ENCODE measurements at places on chromosomes 4 and X.
A peak's percentile ranks its signal among the peaks of the same experiment; 100 is the strongest.

- no peak for DNase-seq
Measured at GRCh38 chr4:47505666-47506065, 20.6 kb downstream of the ATP10D start.

DNA sequence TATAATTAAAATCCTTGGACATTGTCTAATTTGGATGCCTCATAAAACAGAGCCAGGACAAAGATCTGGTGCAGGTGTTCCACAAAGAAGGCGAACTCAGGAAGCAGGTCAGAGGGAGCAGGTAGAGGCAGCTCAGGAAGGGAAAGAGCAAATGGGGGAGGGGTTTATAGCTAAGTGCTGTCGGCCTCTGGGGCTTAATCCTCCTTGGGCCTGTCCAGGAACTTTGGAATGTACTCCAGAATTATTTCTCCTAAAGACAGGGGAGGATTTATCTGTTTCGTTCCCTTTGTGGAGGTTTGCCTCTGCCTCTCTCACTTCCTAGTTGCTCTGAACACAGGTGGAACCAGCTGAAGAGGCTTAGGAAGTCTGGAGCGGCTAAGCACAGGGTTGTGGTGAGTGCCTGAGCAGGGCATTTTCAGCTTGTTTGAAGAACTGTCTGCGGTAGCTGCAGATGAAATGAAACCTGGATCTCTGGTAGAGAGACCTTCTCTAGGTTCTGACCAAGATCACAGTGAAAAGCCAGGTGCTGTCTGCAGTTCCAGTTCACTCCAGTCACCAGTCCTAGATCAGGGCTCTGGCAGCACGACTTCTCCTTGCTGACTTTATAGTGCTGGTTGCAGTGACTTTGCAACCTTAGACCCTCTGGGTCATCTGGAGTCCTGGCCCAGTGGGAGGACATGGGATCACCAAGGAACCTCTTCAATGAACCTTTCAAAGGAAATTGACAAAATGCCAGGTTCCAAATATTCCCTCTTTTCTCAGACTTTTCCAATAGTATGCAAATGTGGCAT is 519.2 kb downstream of the PCDH10 start:
- DNase-seq, result no peak

GRCh38 chr4:7043284-7044136 is at the start of gene TADA2B:
TADA2B (plus strand) TSS chr4:7043372; CDS start chr4:7043580, 208 bp downstream.
- peak; percentile 84 for DNase-seq

DNA sequence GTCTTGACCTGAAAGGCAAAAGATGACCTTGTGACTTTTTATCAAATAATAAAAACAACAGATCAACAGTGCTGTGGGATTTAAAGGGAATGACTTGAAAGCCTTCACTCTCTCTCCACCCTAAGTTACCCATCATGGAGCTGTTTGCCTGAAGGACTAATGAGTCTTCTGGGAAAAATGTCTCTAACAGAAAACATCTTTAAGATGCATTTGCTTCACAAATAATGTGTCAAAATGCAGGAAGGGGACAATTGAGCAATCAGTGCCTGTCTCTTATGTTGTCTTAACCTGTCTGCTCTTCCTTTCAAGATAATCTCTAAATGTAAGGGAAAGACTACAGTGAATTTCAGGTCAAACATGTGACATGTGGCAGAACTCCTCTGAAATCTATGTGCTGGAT is 766.6 kb downstream of the PDHA2 start:
- no peak for DNase-seq

- DNase-seq, result no peak
Measured at GRCh38 chr4:106773076-106773905, 262.8 kb downstream of the DKK2 start.

- DNase-seq, result no peak
Measured at GRCh38 chr4:41156574-41156973, 57.8 kb downstream of the APBB2 start.

GRCh38 chr4:14396183-14396582 is 606.1 kb upstream of the CPEB2 start:
- DNase-seq, result no peak

GRCh38 chr4:74446193-74446868 is 1.4 kb downstream of the AREG start:
- DNase-seq, result no peak

DNA sequence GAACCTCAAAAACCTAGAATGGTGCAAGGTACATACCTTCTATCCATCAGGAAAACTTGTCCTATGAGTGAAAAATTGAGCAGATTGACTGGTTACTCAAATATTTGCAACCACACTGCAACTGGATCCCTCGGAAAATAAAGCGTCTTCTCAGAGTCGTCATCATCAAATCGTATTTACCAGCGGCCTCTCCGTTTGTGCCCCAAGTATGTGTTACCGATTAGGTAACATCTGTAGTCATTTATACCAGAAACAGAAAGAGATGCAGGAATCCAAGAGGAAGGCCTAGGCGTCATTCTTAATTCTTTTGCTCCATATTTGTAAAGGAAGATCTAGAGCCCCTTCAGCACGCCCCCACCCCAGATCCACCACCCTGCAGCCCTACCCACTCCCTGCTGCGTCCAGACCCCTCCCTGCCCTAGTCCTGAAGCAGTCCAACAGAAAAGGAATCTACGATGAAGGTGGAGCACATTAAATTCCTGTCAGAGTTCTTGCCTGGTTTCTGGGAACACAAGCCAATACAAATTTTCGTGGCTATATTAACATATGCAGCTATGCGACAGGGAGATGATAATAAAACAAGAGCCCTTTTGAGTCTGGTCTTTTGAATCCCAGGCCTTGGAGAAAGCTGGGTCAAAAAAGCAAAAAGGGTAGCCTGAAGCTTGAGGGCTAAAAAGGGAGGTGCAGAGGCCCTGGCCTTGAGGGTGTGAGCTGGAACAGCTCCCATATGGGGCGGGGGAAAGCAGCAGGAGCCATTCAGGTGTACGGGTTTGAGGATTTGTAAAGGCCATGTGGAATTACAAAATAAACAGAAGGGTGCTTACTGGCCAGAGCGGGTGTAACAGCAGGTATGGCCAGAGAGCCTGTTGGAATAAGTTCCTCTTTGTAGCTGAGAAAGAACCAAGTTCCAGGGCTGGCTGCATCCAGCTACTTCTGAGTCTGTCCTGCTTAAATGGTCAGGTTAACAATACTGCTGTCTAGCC is 77.0 kb downstream of the ZNF827 start:
- DNase-seq, result no peak

DNA sequence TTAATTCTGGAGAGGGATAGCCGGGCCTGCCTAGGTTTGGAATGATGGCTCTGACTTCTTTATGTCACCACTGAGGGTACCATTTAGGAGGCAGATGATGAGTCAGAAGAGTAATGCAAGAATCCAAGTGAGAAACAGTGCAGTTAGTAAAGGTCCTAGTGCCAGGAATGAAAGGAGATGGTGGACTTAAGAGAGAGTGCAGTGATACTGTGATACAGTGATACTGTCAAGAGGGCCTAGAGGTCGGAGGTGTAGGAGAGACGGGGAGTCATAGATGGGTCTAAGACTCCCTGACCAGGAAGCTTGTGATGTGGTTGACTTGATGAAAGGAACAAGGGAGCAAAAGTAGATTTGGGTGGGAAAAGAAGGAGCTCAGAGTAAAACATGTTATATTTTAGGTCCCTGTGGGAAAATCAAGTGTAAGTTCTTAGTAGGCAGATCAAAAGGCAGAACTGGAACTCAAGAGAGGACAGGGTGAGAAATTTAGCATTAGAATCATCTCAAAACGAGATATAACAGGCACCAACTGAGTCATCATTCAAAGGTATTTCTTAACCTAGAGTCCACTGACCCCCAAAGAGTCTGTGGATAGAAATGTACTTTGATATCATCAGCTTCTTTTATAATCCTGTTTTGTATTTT is 85.0 kb downstream of the NFKB1 start:
- DNase-seq, result no peak

- DNase-seq, result peak; percentile 75
Measured at GRCh38 chrX:65985922-65986588, 53.8 kb downstream of the VSIG4 start.

DNA sequence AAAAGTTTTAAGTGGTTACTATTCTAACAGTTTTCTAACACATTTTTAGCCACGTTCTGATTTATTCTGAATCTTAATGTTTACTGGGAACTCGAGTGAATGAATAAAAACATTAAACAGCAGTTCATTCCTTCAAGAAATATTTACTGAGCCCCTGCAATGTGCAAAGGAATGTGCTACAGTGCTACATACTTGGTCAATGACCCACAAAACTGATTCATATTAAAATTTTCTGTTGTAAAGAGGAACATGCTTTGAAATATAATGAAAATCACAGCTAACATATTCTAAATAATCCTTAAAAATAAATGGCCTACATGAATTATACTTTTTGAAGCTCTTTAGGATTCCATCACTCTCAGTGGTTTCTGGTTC is 78.7 kb downstream of the ARAP2 start:
- no peak for DNase-seq

DNA sequence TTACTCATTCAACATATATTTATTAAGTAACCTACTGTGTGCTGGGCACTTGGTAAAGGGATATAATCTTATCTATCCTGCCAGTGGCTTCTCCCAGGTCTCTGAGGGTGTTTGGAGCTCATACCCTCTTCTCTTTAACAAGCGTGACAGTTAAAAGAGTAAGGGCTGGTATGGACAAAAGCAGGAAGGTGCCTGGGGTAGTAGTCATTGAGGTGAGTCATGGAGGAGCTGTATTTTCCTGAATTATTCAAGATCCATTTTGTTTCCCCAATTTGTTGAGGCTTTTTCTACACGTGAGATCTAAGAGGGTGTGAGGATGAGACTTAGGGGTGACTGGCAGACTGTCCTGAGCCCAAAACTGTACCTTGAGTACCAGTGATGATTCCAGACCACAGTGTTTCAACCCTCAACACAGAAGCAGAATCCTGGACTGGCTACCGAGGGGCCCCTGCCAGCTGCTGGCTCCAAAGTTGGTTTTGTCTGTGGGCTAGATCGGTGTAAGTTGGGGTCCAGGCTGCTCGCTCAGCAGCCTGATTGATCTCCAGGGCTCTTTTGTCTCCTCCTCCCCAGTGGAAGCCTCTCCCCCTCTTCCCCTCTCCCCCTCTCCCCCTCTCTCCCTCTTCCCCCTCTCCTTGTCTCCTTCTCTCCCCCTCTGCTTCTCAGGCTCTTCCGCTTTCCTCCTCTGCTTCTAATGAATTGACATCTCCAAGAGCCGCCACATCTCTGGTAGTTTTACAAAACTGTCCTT is at the start of gene DRP2:
TSS of gene DRP2 (plus strand) at position 671 of the 748 bp plus-strand sequence. CDS start 11,862 bp downstream, outside the sequence.
- DNase-seq, result no peak

DNA sequence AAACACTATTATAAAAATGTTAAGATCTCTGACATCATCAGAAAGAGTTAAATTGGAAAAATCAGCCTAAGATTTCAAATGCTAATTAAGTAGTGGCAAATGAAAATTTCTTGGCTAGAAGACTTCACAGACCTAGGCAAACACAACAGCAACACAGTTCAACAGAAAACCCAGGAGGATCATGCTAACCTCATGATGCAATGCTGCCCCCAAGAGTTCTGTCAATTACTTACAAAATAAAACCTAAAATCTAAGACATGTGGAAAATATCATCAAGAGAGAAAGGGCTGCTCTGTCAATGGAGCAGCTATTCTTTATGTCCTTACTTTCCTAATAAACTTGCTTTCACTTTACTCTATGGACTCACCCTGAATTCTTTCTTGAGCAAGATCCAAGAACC is 21.0 kb downstream of the S100G start:
- DNase-seq, result no peak

- DNase-seq, result peak; percentile 41
Measured at GRCh38 chrX:1430451-1430850, 22.3 kb downstream of the ASMTL start.

GRCh38 chrX:31170792-31171191 is 99.0 kb upstream of the FTHL17 start:
- no peak for DNase-seq

DNA sequence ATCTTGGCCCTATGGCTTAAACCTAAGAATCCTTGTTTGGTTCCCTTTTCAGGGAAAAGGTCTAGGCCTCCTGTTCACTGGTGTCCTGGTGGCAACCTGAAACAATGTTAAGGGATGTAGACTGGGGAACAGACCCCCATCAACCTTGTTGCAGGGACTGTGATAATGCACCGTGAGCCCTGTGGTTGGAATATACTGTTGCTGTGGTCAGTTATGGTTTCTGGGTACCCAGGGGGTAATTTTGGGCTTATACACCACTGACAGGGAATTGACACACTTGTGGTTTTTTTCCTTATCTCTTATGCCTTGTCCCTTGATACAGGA is 64.0 kb upstream of the WDR1 start:
- DNase-seq, result no peak

GRCh38 chr4:76803522-76803921 is 94.4 kb downstream of the SOWAHB start:
- no peak for DNase-seq

All from activated effector memory CD4-positive, alpha-beta T cell treated with anti-CD3 and anti-CD28 coated beads, Interleukin-2, amount 50 U/mL, for 16 hours (primary cell).